Left cardiac atrium (tissue), 4 donors: ENCODE measurements at places on chromosomes 12 and 14. TPM values are rescaled to one million over a fixed set of nuclear protein-coding genes. Genes with fewer than 3 reads are reported as not detected.

DNA sequence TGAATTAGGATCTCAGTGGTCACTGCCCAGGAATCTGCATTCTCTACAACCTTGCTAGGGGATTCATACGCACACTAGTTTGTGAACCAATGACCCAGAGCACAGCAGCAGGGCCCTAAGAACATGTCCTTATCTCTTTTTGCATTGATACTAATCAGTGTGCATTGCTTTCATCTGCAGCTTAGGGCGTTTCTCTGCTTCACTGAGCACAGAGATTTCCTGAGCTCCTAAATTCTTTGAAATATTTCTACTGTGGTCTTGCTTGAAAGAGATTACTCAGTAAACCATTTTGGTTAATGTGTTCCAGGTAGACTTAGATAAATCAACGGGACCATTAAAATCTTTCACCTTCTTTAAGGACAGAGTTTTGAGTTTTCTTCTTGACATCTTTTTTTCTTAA lies 351.3 kb upstream of the KITLG start:
- DNase-seq = no peak

Gene ZNF605
- total RNA-seq = 12.4 TPM

Gene TAS2R31
- 0.68 TPM for total RNA-seq

GRCh38 chr14:95268350-95268749 lies 51.4 kb downstream of the CLMN start:
- no peak for DNase-seq
